Tibial nerve (tissue), 4 donors: ENCODE measurements at places on chromosomes 2 and 18.

DNA sequence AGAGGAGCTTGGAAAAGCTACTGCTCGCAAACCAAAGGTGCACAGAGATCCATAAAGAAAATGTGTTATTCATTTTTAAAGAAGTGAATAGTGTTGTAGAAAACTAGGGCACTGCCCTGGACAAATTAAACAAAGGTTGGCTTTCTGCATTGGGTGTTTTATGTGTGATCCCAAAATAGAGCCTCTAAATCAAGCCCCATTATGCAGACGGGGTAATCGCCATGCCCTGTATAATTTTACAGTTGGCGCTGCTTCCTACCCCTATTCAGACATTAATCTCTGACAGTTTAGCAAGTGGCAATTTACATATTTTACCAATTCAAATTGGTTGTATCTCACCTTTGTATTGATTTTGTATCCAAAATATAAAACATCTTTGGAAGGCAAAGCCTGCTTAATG, 109.1 kb downstream of the PID1 start:
- no peak for DNase-seq

DNA sequence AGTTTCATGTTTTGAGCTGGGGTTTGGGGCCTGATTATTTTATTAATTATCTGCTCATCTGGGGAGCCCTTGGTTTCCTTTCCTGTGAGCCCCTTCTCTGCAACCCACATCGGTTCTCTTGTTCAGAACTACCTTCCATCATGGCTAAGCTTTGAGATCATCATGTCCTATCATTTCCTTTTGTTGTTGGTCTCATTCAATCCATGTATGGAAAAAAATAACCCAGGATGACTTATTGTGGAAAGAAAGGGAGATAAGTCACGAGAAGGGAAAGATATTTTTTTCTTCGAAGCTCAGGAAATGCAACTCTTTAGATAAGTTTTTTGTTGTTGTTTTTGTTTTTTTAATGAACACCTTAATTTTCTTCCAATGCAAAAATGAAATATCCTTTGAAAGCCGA, 43.7 kb downstream of the EHD3 start:
- DNase-seq: no peak

DNA sequence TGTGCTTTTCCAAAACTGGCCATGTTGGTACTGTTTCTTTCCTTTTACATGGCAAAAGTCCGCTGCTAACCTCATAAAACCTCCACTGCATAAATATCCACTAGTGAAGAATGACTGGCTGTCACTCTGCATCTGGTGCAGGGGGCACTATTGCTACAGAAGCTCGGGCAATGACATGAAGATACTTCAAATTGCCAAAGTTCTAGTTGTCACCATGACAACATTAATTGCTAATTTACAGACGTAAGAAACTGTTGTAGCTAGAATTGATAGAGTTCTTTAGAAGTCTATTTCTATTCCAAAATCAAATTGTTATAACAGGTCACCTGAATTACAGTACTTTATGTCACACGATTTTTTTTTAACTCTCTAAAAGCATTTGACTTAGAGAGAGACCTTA, 845 bp downstream of the CFAP210 start:
- no peak for DNase-seq

DNA sequence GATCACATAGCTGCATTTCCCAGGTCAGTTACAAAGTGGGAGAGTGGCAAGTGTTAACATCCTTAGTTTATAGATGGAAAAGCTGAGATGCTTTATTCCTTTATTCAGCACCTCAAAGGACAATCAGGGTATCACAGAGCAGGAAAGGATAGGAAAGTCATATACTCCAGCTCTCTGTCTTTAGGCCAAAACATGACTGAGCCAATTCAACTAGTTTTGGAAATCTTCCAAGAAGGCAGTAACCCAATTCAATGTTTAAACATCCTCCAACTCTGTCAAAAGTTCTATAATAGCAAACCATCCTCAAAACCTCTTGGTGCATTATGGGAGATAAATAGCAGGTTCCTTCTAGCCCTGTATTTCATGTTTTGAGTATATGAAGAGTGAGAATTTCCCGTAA, 25.2 kb downstream of the CASP8 start:
- DNase-seq: no peak

DNA sequence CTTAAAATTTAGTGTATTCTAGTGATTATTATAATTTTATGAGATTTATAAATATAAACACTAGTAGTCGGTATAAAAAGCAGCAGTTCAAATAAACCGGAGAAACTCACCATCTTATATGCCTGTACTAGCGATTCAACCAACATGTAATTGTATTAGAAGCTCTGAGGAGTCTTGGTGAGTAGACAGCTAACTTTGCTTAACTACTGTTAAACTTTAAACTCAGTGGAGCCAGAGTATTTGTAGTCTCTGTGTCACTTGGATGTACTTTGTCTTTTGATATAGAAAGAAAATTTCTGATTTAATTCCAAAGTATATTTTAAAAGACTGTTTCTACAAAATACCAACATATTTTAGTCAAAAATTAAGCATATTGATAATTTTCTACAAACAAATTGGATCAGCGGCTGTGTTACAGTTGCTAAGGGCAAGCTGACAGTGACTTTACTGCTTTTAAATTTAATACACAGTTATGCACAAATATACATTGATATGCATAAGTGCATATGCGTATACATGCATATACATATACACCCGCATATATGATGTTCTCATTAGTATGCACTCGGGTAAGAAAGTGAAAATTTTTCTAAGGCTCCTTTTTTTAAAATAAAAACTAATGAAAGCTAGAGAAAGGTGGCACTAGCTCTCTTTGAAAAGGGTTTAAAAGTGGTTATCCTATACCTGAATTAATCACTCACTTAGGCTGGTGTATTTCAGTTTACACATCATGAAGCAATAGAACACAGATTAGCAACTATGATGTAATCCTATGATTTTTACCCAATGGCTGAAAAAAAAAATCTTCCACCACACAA, 374.5 kb downstream of the NCKAP5 start:
- no peak for DNase-seq

DNA sequence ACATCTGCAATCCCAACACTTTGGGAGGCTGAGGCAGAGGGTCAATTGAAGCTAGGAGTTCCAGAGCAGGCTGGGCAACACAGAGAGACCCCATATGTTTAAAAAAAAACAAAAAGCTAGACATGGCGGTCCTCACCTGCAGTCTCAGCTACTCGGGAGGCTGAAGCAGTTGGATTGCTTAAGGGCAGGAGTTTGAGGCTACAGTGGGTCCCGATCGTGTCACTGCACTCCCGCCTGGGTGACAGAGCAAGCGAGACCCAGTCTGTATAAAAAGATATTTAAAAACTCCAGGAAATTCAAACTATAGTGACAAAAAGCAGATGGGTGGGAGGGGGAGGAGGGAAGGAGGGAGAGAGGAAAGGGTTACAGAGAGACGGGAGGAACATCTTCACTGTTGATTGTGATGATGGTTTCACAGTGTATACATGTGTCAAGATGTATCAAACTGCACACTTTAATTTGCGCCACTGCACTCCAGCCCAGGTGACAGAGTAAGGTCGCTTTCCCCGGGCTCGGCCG, 942 bp upstream of the ZNF236 start:
- DNase-seq: no peak

- DNase-seq: no peak
Measured at GRCh38 chr18:10798727-10799550, 273.1 kb downstream of the NAPG start.

DNA sequence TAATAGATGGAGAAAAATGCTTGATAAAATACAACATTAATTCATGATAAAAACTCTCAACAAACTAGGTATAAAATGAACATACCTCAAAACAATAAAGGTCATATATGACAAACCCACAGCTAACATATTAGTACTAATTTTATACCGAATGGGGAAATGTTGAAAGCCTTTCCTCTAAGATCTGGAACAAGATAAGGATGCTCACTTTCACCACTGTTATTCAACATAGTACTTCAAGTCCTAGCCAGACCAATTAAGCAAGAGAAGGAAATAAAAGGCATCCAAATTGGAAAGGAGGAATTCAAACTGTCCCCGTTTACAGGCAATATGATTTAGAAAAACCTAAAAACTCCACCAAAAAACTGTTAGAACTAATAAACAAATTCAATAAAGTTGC, 61.5 kb upstream of the CTIF start:
- DNase-seq: no peak

GRCh38 chr2:182741620-182742019, 25.6 kb downstream of the DNAJC10 start:
- no peak for DNase-seq

DNA sequence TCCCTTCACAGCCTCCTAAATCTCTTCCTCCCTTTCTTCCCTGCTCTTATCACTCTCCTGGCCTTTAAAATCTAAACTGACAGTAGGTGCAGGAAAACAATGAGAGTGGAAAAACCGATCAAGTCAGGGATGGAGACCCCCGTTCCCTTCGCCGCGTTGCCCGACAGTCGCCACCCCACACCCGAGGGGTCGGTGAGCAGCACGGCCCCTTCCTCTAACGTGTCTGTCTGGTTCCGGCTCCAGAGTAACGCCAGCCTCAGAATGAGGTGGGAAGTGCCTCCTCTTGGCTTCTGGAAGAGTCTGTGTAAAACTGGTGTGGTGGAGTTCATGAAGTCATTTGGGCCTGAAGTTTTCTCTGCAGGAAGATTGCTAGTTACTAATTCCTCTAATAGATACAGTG, 138.6 kb downstream of the NFATC1 start:
- DNase-seq: no peak

DNA sequence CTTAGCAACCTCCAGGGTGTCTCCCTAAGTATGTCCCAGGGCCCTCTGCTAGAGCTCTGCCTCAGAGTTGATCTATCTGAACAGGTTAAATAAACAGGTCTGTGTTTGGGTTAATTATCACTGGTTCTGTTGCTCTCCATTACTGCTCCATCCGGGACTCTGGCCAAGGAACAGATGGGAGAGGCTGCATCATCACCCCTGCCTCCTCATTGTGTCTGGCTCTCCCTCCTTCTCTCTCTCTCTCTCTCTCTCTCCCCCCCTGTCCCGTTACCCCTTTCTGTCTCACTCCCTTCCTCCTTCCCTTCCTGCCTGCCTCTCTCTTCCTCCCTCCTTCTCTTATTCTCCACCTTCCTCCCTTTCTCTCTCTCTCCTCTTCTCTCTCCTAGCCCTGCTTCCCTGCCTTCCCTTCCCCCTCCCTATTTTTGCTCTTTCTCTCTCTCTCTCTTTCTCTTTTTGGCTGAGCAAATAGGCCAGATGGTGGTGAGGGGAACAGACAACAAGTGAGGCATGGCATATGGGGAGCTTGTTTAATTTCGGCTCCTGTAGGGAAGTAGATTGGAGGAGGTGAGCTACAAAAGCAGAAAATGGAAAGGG, 62.1 kb downstream of the SETBP1 start:
- peak; percentile 73 for DNase-seq

- no peak for DNase-seq
Measured at GRCh38 chr2:133660510-133660909, 92.2 kb upstream of the NCKAP5 start.

DNA sequence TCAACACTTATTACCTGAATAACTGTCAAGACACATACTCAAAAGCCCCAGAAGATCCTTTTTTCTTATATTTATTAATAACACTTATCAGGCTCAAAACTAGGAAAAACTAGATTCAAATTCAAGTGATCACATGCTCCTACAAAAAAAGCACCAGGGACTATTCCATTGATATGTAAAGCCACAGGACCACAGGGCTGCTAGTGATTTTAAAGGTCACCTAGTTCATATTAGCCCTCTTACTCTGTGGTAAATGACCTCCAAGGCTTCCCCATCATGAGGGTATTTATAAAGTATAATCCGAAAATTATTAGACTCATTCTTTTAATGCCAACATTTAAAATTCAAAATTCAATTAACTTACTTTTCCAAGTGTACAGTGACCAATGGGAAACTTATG, 52.5 kb downstream of the LRPPRC start:
- DNase-seq: no peak

DNA sequence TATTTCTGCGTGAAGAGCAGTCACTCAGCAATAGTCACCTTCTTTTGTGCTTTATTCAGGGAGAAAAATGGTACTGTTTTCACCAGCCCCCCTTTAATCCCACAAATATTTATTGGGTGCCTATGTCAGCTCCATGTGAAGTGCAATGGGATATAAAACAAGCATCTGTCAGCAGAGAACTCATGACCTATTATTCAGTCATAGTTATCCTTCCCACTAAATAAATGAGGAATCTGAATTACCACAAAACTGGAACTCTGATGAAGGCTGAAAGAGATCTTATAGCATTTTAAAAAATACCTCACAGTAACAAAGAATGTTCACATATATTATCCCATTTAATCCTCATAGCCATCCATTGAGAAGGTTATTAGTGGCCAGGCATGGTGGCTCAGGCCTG, 45.8 kb downstream of the DHX57 start:
- no peak for DNase-seq

- DNase-seq: no peak
Measured at GRCh38 chr2:32960647-32961403, 14.1 kb downstream of the LTBP1 start.

DNA sequence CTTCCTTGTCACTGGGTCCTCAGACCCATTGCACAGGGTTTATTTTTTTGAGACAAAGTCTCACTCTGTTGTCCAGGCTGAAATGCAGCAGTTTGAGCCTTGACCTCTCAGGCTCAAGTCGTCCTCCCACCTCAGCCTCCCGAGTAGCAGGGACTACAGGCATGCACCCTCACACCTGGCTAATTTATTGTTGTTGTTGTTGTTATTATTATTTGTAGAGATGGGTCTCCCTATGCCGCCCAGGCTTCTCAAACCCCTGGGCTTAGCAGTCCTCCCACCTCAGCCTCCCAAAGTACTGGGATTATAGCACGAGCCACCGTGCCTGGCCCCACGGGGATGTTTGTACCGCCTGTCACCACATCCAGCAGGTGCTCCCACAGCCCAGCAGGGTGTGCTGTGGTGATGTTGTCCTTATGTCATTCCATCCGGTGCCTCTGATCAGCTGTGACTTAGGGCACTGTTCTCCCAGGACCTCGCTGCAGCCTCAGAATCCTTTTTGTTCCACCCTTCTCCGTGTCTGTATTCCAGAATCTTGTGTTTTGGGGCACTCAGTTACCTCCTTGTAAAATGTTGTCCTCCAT, 182.3 kb downstream of the INO80D start:
- DNase-seq: no peak

DNA sequence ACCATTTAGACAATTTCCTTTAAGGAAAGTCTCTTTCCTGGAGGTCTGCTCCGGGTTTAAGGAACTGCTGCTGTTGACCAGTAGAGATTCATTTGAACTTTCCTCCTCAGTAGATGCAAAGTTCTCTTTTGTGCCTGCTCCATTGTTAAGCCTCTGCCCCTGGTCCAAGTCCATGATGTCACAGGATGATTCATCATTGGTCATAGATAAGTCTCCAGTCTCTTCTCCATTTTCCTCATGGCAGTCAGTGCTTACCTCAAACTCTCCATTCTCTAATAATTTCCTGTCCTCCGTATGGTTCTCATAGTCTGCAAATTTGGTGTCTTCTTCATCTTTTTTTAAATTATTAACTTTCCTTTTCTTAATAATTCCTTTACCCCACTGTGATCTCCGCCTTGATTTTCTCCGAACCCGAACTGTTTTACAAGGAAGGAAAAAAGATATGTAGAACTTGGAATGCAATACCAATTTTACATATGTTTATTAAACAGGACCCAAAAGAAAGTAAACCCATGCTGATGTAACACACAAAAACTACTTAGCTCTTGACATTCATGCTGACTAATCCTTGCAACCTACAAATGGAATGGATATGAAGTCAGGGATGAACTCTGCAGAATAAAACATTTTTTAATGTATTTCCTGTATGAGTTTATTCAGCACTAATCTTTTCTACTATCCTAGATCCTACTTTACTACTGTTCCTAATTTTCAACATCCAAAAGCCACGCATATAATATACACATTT, 169.1 kb downstream of the ATAD2B start:
- DNase-seq: no peak

GRCh38 chr2:69118609-69119008, 105.6 kb downstream of the ANTXR1 start:
- no peak for DNase-seq

- no peak for DNase-seq
Measured at GRCh38 chr18:77136076-77136718, 3.6 kb upstream of the MBP start.
